ENCODE measurements at places on chromosomes 11 and 22.

DNA sequence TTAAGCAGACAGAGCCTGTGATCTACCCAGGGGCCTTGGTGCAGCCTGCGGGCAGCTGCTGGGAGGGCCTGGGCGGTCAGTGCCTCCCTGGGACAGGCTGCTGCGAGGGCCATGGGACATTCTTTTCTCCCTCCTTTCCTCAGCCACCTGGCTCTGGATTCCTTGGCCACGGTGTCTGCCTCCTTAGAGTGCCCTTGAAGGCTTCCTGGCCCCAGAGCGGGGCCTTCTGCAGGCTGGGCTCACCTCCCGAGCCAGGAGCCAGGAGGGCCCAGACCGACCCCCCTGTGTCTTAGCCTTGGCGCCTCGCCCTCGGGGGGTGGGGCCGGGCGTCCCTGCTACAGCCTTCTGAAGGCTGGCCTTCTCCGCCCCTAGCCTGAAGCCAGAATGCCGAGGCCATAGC, 231.2 kb downstream of the TBC1D22A start:
- DNase-seq = no peak

DNA sequence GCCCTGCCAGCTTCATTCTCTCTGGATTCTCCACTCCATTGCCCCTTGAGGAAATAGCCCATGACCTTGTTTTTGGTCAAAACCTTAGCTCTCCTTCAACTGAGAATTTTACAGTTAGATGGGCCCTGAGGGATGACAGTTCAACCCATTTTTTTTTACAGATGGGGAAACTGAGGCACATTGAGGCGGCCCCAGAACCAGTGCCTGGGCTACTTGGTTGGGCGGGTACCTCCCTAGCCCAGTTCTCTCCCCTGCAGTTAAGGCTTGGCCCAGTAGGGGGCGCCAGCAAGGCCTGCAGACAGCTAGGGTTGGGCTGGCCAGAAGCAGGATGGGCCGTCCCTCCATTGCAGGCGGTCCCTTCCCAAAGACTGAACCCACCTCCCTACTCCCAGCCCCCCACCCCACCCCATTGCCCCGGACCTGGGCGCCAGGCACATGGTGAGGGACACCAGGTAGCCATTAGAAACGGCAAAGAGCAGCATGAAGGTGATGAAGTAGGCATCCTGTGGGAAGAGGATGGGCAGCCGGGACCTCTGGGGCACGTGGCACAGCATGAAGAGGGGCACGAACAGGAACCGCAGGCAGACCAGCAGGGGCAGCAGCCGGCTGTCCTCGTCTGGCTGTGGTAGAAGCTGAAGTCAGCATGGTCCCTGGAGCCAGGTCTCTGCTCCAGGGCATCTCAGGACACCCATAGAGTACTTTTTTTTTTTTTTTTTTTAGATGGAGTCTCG, 7.6 kb downstream of the SLC29A2 start:
- no peak for DNase-seq

GRCh38 chr22:36197514-36198146, 4.0 kb downstream of the APOL4 start:
- DNase-seq = no peak

GRCh38 chr22:26632422-26633155, 10.8 kb downstream of the CRYBA4 start:
- DNase-seq = no peak

DNA sequence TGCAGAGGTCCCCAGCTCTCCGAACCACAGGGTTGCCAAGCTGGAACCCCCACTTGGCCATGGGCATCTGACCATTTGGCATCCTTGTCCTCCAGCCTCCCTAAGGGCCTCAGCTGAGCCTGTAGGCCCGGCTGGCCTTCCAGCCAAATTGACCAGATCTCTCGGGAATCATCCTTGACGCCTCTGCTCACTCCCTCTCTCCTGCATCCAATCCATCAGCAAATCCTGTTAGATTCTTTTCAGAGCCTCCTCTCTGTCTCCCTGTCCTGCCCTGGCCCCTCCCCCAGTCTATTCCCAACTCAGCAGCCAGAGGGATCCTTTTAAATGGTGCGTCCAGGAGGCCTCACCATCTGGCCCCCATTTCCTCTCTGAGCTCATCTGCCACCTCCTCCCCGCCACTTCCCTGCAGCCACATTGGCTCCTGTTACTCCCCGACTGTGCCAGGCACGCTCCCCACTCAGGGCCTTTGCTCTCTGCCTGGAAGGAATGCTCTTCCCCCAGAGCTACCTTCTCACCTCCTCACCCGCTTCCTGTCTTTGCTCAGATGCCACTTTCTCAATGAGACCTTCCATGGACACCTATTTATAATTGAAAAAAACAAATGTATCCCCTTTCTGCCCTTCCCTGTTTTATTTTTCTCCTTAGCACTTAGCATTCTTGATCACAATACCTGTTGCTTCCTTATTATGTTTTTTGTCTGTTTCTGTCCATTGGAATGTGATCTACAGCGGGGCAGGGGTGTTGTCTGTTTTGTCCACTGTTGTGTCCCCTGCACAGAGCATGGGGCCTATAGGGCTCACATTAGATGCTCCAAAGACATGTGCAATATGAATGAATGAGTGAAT, 78.1 kb downstream of the NFAM1 start:
- no peak for DNase-seq

DNA sequence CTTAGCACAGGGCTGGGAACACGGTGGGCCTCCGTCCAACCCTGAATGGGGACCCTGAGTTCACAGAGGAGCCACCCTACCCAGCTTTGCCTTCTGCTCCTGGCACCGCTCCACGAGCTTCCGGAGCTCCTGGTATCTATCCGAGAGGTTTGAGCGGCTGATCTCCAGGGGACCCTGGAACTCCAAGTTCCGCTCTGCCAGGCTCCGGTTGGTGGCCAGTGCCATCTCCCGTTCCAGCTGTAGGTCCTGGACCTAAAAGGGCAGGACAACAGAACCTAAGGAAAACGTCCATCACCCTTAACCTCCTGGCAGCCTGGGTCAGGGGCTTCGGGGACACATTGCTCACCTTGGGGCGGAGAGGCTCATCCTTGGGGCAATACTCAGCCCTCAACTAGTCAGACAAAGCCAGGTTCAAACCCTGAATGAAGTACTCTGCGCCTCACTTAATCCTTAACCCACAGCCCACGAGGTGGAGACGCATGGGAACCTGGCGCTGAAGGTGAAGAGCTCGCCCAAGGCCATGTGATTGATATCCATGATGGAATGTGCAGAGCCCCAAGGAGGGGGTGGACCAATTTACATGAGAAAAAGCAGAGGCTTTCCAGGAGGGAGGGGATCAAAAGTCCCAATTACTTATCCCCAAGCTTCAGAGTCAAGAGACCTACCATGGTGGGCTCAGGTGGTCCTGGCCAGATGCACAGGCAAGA, 27.1 kb downstream of the VPS37C start:
- no peak for DNase-seq

- no peak for DNase-seq
These were observed 741.4 kb downstream of the NTM start for GRCh38 chr11:132111838-132112237.

DNA sequence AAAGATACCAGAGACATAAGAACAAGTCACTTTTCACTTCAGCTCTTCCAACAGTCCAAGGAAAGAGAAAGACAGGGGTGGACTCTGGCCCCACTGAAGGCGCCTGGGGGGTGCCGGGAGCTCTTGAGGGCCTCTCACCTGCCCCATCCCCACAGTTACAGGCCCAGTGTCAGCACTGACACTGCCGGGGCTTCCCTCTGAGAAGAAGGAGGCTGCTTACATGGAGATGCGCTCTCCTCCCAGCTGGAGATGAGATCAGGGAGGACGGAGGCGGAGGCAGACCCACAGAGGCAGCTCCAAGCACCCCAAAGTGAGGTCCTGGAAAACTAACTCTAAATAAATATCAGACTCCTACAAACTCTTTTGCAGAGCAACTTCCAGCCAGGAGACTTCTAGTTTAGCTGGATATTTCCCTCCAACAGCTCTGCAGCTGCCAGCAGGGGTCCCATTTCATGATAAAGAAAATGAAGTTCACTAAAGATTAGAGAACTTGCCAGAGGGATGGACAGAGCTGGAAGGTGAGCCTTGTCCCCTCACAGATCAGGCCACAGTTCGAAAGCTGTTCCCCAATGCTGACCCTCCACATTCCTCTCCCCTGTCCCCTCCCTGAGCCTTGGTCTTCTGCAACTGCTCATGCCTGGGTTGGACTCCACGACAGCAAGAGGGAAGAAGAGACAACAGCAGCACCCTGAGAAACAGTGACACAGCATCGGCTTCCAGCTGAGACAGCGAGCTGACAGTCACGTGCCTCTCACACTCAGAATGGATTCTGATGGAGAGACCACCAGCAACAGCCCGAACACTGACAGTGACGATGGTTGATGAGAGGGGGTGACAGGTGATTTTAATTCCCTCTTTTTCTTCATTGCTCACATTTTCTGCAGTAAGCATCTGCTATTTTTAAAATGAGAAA, 5.8 kb downstream of the CARS1 start:
- no peak for DNase-seq

DNA sequence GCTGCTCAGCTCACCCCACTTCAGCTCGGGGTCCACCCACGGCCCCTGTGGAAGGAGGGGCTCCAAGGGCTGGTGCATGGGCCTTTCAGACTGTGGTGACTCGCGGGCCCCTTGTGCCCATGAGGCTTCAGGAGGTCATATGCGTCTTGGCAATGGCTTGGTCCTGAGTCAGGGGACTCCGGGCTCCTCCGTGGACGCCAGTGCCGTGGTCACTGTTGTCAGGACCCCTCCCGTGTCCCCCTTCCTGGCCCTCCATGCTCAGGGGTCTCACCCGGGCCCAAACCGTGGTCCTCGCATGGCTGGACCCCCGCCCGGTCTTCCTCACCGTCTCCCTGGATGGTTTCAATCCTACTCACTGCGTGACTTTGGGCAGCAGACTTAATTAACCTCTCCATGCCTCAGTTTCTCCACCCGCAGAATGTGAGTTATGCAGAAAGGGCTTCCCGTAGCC, 436.4 kb downstream of the TBC1D22A start:
- DNase-seq = no peak

DNA sequence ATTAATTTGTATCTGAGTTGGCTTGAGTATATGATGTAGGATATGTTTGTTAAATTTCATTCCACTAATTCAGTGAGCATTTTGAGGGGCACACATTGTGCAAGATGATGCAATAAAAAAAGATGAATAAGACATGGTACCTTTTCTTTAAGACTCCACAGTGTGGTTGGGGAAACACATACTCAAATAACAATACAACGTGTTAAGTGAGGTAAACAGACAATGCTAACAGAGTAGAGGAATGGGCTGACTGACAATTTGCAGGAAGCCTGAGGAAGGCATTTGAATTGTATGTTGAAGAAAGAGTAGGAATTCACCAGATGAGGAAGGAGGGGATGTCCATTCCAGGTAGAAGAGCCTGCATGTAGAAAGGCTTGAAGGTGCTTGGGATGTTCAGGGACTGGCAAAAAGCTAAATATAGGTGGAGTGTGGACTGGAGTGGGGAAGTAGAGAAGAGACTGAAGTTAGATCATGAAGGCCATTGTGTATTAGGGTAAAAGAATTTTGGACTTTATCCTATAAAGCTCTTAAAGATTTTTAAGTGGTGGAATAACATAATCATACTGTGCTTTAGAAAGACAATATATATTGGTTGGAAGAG, 6.8 kb downstream of the RNF169 start:
- DNase-seq = no peak

GRCh38 chr11:66121466-66121865, 51.4 kb downstream of the PACS1 start:
- no peak for DNase-seq

DNA sequence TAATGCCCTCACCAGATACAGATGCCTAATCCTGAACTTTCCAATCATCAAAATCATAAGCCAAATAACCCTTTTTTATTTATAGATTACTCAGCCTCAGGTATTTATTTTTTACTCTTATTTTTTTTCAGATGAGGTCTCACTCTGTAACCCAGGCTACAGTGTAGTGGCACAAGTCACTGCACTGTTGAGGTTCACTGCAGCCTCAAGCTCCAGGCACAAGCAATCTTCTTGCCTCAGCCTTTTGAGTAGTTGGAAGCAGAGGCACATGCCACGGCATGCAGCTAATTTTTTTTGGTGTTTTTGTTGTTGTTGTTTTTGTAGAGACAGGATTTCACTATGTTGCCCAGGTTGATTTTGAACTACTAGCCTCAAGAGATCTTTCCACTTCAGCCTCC, 49.5 kb downstream of the TTC28 start:
- no peak for DNase-seq

- DNase-seq = no peak
These were observed 28.5 kb upstream of the PAK1 start for GRCh38 chr11:77502346-77502905.

DNA sequence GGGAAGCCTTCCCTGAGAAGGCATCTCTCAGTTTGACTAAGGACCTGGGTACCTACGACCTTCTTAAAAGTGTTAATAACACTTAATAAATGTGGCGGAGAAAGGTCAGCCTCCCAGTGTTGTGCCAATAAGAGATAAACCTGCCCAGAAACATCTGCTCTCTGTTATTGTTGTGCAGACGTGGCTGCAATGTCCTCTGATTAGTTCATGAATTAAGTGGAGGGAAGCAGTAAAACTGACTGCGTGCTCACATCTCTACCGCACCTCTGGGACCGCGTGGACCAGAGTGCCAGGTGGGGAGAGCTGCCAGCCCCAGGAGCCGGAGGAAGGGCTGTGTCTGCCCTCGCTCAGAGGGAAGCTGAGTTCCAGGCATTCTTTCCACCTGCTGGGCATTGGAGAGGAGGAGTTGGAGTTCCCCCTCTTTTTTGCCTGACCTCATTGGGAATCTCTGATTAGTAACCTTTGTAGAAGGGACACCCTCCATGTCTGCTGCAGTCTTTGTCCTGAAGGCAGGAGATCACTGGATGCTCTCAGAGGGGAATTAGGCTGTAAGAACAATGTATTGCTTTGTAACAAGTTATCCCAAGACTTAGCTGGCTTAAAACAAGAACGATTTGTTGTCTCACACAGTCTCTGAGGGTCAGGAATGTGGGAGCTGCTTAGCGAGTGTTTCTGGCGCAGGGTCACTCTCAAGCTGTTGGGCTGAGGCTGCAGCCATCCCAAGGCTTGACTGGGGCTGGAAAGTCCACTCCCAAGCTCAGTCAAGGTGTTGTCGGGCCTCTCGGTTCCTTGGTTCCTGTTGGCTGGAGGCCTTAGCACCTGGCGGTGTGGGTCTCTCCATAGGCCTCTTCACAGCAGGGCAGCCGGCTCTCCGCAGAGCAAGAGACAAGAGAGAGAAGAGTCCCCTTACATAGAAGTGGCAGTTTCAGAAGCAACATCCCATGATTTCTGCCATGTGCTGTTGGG, 247.6 kb upstream of the TBCEL start:
- DNase-seq = no peak

- DNase-seq = peak; percentile 54
These were observed 1.4 kb downstream of the BDNF start for GRCh38 chr11:27698872-27699241.

- DNase-seq = no peak
These were observed 3.3 kb downstream of the VSIG2 start for GRCh38 chr11:124748481-124749343.

DNA sequence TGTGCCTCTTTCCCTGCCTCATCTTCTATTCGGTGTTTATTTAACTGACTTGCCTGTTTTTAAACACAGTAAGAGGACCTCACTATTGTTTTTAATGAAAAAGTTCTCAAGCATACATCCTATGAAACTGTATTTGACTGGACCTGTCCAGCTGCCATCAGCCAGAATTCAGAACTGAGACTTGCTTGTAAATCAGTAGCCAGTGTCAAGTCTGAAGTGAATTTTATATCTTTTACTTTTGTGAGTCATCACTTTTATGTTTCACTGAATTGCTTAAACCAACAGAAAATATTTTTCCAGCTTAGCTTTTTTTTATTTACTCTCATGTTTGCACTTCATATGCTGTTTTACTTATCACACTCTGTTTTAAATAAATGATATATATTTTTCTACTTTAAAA, 88.3 kb downstream of the LUZP2 start:
- DNase-seq = no peak

- DNase-seq = no peak
These were observed 34.4 kb downstream of the PRDM11 start for GRCh38 chr11:45180848-45181192.

GRCh38 chr11:96162816-96163499, 180.0 kb downstream of the MAML2 start:
- no peak for DNase-seq

Measured in thymus (tissue), 14 donors.